Pons (tissue), 1 donor: ENCODE measurements at places on chromosomes 4 and X.

GRCh38 chrX:96989830-96990571, 106.3 kb downstream of the RPA4 start:
- DNase-seq, result no peak

GRCh38 chrX:9403374-9403773, 61.5 kb upstream of the TBL1X start:
- no peak for DNase-seq

GRCh38 chr4:165016971-165017370, 14.8 kb upstream of the TRIM60 start:
- no peak for DNase-seq

- DNase-seq, result no peak
These were observed 671.6 kb downstream of the IQCM start for GRCh38 chr4:149144060-149144459.

GRCh38 chr4:86946868-86947500, 12.2 kb downstream of the AFF1 start:
- DNase-seq, result no peak

DNA sequence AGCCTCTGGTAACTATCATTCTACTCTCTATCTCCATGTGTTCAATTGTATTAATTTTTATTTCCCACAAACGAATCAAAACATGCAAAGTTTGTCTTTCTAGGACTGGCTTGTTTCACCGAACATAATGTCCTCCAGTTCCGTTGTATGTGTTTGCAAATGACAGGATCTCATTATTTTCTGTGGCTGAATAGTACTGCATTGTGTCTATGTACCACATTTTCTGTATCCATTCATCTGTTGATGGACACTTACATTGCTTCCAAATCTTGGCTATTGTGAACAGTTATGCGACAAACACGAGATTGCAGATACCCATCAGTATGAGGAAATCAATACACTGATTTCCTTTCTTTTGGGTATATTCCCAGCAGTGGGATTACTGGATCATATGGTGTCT, 8.4 kb upstream of the LDOC1 start:
- DNase-seq, result peak; percentile 78

- no peak for DNase-seq
These were observed 9.5 kb downstream of the LGI2 start for GRCh38 chr4:25021216-25021615.

- no peak for DNase-seq
These were observed 31.2 kb downstream of the SLITRK2 start for GRCh38 chrX:145848857-145849256.

DNA sequence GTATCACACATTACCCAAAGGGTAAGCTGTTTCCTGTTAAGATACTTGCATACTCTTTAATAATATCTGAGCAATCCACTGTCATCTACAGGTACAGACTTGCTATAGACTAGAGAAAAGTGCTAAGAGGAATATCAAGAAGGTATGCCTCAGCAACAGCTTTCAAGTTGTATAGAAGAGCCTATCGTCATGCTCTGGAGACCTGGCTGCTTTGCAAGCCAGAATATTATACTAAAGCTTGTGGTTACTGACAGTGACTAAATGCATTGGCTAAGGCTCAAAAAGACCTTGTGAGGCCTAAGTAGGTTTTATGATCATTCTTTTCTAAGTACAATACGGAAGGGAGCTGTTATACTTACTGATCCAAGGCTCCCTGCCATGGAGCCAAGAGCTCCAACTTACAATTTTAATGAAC, 11.3 kb downstream of the LAMP2 start:
- DNase-seq, result no peak

DNA sequence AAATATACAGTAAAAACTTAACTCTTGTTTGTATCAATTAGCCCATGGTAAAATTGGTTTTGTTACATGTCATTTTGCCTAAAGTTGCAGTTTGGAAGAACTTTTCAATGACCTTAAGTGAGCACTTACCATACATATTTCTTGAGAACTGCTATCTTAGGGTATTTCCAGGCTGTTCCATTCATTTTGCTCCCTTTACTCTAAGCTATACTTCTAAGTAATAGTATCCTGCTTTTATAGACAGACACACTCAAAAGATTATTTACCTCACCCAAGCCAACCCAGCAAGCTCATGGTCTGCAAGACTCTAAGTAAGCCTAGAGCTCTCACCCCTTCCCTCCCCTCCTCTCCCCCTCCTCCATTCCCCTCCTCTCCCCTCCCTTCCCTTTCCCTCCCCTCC, 294.0 kb downstream of the HS3ST1 start:
- DNase-seq, result no peak

- DNase-seq, result peak; percentile 12
These were observed 196.3 kb upstream of the MAB21L2 start for GRCh38 chr4:150385606-150386005.

- DNase-seq, result no peak
These were observed 210.2 kb upstream of the ADAMTS3 start for GRCh38 chr4:72779241-72779640.

DNA sequence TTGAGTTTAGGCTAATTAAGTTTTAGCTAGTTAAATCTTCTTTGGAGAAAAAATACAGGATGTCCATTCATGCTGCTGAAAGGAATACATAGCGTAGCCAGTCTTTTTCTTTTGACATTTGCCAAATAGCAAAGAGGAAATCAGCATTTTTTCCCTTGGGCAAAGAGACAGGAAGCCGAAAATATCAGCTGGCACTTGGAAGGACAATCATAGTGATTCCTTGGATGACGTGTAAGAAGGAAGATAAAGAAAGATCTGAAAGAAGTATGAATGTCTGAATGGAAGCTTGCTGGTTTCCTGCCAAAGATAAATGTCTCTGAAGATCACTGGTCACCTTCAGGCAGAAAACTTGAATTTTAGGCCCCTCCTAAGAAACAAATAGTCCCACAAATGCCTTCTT, 44.2 kb downstream of the SLITRK2 start:
- no peak for DNase-seq

GRCh38 chr4:81698538-81699296, 227.0 kb upstream of the RASGEF1B start:
- no peak for DNase-seq

DNA sequence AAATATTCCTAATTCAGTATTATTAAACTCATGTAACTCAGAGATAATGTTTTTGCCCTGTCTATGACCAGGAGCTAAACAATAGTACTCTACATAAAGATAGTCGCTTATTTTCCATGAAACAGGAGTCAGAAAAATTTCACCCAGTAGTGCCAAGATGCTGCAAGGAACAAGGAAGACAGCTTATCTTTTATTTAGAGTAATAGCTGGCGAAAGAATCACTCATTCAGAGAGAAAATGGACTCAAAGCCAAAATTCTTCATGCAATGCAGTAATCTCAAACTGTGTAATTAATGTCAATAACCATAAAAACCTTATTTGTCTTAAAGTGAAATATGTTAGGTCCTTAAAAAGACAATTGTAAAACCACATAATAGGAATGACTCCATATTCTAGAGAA, 477.8 kb downstream of the ANKRD50 start:
- DNase-seq, result no peak

GRCh38 chr4:23733476-23733875, 156.4 kb downstream of the PPARGC1A start:
- no peak for DNase-seq

- DNase-seq, result no peak
These were observed 18.4 kb upstream of the MYOZ2 start for GRCh38 chr4:119116925-119117900.

- no peak for DNase-seq
These were observed 80.9 kb downstream of the POLA1 start for GRCh38 chrX:24774650-24775049.

DNA sequence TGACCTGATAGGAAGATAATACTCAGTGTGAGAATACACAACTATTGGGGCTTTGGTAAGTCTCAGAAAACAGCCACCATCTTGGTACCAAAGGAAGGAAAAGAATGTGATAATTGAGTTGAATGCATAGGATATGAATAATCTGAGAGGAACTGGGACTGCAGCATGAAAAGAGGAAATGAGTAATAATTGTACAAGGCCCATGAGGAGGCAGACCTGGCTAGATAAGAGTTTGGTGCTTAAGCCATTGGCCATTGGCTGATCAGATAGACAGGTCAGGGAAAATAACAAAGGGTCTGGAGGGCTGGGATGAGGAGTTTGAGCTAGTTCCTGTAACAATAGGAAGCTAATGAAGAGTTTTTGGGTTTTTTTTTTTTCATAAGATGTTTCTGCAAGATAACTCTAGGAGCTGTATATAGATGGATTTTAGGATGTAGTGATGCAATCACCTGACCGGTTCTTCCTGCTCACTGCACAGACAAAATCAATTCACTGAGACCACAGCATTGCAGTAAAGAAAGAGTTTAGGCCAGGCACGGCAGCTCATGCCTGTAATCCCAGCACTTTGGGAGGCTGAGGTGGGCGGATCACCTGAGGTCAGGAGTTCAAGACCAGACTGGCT, 5.3 kb upstream of the TRMT2B start:
- DNase-seq, result no peak

DNA sequence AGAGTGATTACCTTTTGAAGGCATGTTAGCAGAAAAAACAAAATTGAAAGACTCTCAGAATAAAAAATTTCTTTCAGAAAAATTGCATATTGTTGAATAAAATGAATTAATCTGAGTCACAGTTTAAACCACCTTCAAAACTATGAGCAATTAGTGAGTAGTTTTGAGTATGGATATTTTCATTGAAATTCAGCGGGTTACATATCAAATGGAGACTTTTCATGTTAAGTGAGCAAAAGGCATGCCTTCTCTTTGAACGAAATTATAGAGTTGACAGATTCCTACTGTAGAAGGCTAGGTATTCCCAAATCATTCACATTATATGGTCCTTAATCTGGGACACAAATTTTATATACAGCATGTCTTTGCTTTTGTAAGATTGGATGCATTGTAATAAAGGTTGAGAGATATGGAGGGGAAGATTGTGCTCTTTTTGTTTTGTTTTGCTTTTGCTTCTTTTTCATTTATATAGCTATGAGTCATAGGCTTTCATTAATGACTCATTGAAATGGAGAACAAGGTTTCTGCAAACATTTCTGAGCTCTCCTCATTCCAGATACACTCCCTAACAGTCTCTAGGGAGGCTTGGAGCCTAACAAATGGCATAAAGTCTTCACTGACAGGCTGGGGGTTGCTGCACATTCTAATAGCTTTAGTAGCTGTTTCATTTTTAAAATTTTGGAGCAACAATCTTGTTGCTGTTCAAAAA, 21.6 kb downstream of the PCDH18 start:
- DNase-seq, result no peak

DNA sequence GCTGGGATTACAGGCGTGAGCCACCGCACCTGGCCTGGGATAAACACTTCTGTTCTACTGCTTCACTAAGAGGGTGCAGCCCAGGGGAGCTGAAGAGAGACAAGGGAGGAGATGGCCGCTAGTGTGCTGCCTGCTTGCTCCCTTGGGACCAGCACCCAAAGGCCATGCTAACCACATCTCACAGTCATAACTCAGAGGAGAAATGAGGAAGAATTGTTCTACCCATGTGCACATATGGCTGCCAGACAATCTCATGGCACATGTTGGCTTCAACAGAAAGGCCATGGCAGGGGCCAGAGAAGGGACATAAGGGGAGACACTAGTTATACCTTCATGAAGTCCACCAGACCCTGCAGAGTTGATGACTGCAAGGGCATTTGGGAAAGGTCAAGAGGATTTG, 22.4 kb downstream of the CLDN22 start:
- DNase-seq, result no peak

DNA sequence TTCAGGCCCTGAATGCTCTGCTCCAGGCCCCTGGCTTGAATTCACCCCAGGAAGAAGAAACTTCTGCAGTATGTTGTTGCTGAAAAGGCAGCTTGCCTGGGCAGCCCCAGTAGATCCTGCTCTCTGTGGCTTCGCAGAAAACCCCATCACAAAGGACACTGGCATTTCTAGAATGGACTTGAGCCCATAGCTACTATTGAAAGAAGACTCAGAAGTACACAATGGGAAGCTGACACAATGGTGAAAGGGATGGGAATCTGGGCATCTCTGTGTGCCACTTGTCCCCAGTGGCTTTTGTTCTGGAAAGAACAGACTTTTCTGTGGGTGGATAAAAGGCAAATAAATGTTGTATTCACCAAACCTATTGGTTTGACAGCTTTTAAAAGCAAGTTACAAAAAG, 67.4 kb upstream of the SCML1 start:
- peak; percentile 93 for DNase-seq
